ENCODE measurements at places on chromosomes 5 and 9.

DNA sequence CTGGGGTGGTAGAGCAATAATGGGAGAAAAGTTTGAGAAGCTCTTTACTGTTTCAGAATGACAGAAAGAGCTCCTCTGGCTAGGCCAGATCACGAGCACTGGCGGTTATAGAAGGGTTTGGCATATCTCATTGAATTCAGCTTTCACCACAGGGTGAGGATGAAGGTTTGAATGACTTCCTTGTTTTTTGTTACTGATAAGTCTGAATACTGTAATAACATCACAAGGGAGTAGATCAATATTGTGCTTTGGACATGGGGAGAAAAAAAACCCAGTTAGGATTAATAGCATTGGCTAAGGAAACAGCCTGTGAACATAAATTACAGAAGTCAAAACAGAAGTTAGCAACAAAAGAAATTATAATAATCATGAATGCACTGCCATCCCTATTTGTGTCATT is 9.4 kb downstream of the PHAX start:
- DNase-seq: no peak

GRCh38 chr9:130174920-130175321 is 2.7 kb downstream of the NCS1 start:
- no peak for DNase-seq

GRCh38 chr9:134328841-134329575 is 2.8 kb downstream of the RXRA start:
- DNase-seq: no peak

GRCh38 chr9:121358751-121359150 is 11.3 kb downstream of the STOM start:
- no peak for DNase-seq

DNA sequence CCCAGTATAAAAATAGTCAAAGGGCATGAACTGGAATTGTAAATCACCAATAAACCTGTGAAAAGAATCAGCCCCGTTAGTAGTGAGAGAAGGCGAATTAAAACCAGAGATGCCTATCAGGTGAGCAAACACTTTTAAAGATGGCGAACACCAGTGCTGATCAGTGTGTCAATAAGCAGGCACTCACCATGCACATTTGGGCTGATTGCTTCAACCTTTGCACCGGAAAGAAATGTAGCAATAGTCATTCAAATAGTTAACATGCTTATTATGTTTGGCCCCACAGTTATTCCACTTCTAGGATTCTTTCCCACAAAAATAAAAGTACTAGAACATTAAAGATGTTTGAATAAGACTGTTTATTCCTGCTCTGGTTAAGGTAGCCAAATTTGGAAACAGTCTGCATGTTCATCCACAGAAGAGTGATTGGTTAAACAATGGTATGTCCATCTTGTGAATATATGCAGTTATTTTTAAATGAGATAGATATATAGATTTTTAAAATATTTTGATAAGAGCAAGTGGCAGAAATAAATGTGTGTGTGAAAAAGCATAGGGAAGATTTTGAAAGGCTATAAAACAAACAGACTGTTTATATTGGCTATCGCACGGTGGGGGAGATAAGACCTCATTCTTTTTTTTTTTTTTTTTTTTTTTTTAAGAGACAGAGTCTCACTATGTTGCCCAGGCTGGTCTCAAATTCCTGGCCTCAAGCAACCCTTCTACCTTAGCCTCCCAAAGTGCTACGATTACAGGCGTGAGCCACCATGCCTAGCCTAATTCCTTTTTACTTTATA is 112.2 kb downstream of the PIP5K1B start:
- no peak for DNase-seq

- peak; percentile 26 for DNase-seq
Observed at GRCh38 chr9:126499005-126499910, 114.5 kb upstream of the LMX1B start.

DNA sequence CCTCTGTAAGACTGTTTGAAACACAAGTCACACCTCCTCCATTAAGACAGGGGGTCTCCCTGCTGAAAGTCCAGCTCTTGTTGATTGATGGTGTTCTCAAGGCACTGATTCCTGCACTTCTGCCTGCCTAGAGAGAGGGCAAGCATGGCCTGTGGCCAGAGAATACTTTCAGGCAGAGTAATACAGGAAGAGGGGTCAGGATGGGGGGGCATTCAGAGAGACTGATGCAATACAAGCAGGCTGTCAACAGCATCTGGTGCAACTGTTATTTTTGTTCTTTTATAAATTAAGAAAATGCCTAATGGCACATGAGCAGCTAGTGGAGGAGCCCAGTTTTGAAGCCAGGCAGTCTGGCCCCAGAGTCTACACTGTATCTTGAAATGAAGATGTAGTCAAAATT is 302.2 kb downstream of the DIRAS2 start:
- DNase-seq: no peak

- no peak for DNase-seq
Observed at GRCh38 chr9:24820196-24820595, 274.5 kb upstream of the IZUMO3 start.

GRCh38 chr9:1311462-1312042 is 261.4 kb downstream of the DMRT2 start:
- DNase-seq: no peak

GRCh38 chr9:86843206-86843605 is 104.1 kb downstream of the GAS1 start:
- DNase-seq: no peak

DNA sequence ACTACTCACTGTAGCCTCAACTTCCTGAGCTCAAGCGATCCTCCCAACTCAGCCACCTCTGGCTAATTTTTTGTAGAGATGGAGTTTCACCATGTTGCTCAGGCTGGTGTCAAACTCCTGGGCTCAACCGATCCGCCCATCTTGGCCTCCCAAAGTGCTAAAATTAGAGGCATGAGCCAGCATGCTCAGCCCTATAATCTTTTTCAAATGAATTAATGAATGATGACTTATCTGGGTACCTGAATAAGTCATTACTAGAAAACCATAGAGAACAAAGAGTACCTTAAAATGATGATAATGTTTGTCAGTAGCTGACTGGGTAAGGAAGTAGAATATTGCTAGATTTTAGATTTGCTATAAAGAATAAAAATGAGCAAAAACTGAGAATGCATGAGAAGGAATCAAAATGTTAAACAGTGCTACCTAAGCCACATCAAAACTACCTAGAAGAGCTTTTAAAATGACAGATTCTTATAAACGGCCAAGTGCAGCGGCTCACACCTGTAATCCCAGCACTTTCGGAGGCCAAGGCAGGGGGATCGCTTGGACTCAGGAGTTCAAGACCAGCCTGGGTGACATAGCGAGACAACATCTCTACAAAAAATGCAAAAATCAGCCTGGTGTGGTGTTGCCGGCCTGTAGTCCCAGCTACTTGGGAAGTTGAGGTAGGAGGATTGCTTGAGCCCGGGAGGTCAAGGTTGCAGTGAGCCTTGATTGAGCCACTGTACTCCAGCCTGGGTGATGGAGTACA is 13.6 kb downstream of the FNBP1 start:
- DNase-seq: no peak

GRCh38 chr5:9653811-9654210 is 23.7 kb upstream of the TAS2R1 start:
- no peak for DNase-seq

GRCh38 chr9:33434317-33435105 is 12.9 kb downstream of the AQP3 start:
- no peak for DNase-seq

GRCh38 chr9:133440874-133441273 is 18.7 kb downstream of the ADAMTS13 start:
- no peak for DNase-seq

DNA sequence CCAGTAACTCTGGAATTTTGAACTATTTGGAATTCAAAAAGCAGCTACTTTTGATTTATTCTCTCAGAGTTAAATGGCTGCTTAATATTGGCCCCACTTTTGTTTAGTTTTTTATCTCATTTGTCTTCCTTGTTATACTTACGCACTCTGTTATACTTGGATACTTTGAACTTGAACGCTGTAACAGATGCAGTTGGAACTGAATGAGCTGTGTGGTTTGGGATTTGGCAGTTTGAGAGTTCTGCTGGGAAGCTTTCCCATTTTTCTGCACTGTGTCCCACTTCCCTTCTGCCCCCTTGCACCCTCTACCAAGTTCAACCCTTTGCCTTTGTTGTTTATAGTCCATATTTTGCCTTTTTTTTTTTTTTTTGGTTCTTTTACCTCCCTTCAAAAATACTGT is 3.8 kb downstream of the RHOBTB3 start:
- DNase-seq: no peak

DNA sequence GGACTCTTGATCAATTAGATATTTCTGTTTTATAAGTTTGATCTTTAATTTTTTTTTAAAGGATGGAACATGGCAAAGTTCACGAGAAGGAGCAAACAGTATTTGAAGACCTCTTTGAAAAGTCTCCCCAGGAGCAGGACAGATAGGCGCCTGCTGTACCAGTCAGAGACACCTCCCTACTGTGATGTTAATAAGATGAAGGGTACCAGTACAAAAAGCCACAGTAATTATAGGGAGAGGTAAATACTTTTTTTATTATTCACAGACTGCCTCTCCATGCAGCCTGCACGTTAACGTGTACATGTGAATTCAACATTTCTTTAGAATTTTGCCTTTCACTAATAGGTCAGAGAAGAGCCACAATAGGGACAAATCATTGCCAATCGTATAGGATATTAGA is 146.5 kb upstream of the CDH6 start:
- DNase-seq: no peak

DNA sequence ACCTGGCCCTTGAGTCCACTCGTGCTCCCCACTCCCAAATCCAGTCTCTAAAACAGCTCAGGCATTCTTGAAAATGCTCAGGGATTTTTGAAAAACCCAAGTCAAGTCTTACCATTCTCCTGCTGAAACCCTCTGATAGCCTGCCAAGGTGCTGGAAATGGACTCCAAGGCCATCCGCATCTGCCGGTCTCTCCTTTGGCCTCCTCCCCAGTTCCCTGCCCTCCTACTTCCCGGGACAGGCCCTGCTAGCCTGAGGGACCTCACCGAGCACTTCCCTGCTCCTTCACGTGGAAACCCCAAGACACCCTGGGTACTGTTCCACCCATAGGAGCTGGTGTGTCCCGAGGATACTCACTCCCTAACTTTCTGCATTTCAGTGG is 49.8 kb upstream of the GADD45G start:
- no peak for DNase-seq

DNA sequence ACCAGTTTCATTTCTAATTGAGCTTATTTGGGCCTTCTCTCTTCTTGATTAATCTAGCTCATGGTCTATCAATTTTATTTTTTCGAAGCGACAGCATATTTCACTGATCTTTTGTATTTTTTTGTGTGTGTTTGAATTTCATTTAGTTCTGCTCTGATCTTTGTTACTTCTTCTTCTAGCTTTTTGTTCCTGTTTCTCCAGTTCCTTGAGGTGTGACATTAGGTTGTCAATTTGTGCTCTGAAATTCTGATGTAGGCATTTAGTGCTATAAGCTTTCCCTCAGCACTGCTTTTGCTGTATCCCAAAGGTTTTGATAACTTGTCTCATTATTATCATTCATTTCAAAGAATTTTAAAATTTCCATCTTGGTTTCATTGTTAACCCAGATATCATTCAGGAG is 67.3 kb downstream of the STRBP start:
- no peak for DNase-seq

DNA sequence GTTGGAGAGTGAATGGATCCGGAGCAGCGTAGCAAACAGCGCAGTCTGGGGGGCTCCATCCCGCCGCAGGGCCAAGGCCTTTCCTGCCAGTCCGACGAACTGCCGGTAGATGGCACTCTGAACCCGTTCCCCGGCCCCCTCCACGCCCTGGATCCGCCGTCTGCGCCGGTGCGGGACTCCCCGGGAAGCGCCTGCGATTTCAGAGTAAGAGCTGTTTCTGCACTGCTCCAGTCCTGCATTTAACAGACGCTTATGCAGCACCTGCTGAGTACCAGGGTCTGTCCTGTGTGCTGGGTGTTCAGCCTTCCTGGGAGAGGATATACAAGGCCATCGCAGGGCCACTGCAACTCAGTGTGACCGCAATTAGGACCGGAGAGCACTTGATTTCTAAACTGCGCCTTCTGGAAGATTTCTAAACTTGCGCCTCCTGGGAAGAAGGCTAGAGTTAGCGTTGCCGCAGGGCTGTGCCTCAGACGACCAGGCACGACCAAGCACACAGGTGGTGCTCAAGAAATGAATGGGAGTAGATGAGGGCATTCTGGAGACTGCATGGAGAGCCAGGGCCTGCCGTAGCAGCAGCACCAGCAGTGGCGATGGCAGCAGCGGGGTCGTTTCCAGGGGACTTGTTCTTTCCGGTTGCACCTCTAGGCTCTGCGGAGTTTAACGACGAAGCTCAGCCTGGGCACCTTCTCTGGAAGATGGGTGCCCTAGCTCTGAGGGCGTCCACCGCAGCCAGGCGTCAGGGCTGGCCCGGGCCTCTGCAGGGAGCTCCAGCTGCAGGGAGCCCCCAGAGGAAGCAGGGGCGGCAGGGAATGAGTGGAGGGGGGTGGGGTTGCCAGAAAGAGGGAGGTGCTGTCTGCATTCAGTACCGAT is 14.3 kb upstream of the TIFAB start:
- peak; percentile 55 for DNase-seq

- DNase-seq: no peak
Observed at GRCh38 chr9:129750013-129750638, 2.7 kb downstream of the PTGES start.

DNA sequence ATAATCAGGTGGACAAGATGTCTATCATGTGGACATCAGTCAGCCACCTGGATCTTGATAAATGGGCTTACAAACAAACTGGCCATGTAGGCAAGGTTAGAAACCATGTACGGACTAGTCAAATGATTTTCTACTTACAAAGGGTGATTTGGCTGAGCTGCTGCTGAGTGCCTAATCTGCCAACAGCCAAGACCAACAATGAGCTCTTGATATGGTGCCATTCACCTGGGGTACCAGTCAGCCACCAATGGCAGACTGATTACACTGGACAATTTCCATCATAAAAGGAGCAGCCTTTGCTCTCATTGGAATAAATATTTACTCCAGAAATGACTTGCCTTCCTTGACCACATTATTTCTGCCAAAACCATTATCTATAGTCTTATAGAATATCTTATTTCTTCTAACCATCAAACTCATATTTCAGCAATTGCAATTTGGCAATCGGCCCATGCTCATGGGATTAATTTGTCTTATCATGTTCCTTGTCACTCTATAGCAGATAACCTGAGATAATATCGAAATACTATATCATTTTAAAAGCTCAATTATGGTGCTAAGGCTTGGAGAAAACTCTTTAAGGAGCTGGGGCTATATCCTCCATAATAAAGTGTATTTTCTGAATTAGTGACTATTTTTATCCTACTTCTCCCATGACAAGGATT is 135.1 kb downstream of the SLC25A46 start:
- no peak for DNase-seq

DNA sequence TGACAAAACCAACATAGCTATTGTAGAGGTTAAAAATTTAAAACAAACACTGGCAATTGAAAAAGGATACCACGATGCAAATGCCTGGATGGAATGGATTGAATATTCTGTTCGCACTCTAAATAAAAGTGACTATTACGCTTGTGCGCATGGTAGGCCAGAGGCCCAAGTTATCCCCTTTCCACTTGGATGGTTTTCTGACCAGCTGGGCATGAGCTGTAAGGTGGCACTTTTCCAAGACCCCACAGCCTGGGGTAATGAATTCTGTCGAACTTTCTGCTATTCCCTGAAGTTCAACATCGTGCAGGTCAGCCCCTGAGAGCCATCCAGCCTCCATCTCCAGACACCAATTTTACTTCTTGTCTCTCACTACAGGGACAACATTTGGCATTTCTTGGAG is 5.4 kb upstream of the RNF180 start:
- no peak for DNase-seq
